Fibroblast of lung (primary cell): ENCODE measurements at places on chromosomes 1 and 21.

DNA sequence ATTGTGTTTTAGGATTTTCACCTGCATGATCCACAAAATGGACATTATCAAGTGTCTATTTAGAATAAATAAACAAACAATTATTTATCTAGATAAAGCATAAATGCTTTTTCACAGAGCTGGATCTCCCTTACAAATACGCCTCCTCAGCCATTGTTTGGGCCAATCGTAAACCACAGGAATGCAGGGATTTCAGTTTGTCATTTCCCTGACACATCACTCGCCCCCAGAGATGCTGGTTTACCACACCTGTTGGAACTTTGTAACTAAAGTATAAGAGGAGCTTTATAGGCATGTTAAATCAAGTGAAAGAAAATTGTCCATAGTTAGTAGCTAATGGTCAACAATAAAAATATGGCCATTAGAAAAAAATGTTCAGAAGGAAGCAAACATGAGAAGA is 40.3 kb downstream of the GPR88 start:
- no peak for DNase-seq

GRCh38 chr21:40729761-40730425 is 117.1 kb downstream of the DSCAM start:
- no peak for DNase-seq

- no peak for DNase-seq
These were observed 934 bp downstream of the SCP2 start for GRCh38 chr1:52928015-52928404.

- DNase-seq = no peak
These were observed 3.9 kb downstream of the TMEM63A start for GRCh38 chr1:225878282-225878681.

DNA sequence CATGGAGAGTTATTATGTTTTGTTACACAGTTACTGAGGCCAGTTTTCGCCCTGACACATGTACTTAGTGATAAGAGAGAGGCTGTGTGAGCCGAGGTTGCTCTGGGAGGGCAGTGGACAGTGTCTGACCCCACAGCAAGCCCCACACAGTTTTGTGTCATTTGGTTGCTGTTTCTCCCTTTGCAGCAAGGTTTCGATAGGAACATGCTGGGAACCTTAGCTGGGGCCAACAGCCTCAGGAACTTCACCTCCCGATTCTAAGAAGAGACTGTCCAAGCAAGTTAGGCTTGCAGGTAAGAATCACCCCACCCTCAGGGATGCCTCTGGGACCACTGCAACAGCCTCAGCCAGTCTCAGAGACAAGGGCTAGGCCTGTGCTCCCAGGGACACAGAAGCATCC is 45.3 kb downstream of the PKP1 start:
- no peak for DNase-seq

DNA sequence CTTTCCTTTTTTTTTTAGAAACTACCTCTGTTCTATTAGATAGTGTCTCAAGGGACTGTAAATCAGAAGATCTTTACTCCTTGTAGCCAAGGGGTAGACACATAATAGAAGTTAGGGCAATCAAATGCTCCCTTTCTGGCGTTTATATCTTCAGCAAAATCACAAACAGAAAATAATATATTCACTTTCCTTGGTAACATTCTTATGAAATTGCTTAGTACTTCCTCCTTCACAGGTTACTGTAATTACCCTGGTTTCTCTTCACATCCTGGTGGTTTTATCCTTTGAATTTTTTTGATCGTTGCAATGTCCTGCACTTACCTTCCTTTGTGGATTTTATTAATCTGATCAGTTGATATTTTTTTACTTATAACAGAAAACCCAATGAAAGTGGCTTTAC is 1064.9 kb downstream of the NCAM2 start:
- DNase-seq = no peak
